ENCODE measurements at places on chromosomes 5 and 9.

DNA sequence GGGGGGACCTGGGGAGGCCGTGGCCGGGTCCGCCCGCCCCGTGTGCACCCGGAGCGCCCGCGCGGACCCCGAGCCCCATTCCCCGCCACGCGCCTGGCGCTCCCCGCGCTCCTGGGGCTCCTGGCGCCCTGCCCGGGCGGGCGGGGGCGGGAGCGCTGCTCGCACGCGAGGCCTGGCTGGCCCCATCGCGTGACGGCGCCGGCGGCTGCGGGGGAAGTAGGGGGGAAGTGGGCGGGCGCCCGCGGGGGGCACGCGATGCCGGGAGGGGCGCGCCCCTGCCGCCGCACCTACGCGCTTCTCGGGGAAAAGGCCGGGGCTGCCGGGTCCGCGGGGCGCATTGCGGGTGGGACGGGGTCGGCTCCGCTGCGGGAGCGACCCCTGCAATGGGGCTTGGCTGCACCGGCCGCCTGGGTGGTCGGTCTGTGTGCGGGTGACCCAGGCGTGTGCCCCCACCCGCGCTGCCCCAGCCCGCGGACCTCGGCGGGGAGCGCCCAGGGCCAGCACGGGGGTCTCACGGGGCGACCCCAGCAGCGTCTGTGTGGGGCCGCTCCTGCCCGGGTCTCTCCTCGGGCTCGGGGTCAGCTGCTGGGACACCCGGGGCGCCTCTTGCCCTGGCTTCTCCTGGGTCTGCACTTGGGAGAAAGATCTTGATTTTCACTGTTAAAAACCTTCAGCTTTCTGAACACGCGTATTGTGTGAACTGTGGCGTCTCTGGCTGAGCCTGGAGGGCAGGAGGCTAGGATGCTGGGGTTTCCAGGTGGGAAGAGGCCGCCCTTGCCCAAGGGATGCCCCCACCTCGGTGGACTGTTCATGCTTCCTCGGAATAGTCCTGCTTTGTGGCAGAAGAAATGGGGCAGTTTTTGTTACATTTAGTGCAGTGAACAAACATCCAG, 52.4 kb downstream of the AHRR start:
- DNase-seq: peak; percentile 75

DNA sequence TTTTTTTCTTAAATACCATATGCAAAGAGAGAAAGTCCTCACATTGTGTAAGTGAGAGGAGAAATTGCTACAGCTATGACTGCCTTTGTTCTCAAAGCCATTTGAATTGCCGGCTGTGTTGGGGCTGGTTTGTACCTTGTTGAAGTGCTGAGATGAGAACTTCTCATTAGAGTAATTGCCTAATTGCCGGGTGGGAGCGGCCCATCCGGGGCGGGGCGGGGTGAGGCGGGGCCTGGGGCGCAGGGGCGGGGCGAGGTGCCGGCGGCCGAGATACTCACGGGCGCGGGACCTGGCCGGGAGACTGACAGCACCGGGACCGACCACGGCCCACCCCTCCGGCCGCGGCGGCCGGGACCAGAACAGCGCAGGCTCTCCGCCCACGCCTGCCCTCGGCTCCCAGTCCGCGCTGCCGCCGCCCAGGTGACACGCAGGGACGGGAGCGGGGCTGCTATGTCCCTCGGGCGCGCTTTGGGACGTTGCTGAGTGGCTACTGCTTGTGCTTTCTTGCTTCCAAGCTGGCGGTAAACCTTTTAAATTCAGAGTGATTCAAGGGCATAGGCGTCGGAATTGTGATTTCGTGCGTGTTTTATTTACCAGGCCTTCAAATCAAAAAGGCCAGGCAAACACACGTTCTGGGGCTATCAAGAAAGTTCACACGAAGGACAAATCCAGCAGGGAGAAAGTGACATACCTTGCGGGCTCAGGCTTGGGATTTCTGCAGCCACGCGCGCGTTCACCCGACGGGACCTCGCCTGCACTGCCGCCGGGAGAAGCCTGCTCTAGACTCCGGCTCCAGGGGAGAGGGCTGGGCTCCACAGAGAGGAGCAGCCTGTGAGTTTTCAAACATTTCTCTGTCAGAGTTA, 269.1 kb downstream of the FANCC start:
- peak; percentile 93 for DNase-seq

GRCh38 chr9:122192914-122193525, 33.3 kb downstream of the MORN5 start:
- DNase-seq: no peak

- peak; percentile 57 for DNase-seq
These were observed 29.7 kb downstream of the SARDH start for GRCh38 chr9:133708246-133709014.

DNA sequence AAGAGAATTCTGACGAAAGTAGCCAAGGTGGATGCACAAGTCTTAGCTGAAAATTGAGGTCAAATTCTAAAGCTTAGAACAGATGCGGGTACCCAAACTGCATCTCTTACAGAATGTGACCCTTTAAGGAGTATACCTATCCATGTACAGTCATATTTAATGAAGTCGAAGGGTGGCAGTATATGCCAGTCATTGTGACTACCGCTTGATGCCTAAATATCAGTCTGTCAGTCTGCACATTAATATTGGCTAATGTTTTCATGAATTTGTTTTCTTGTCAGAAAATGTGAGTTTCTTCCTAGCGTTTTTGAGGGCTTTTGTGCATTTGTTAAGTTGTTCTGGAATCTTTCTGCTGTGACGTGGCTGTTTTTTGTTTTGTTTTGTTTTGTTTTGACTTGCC, 264.5 kb upstream of the ELAVL2 start:
- DNase-seq: no peak

DNA sequence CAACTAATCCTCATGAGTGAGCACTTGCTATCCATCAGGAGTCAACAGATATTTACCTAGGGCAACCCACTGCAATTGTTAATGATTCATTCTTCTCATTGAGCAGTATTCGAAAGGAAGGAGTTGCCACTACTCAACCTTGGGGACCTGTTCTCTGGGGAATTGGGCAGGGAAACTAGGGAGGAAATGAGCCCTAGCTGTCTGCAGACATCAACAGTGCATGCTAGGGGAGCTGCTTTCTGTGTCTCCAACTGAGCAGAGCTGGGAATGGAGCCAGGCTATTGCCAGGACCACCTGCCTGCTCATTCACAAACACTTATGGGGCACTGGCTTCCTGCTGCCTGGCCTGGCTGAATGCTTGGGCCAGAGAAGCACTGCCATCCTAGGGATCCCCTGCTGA, 183.4 kb downstream of the TMEM38B start:
- DNase-seq: no peak

DNA sequence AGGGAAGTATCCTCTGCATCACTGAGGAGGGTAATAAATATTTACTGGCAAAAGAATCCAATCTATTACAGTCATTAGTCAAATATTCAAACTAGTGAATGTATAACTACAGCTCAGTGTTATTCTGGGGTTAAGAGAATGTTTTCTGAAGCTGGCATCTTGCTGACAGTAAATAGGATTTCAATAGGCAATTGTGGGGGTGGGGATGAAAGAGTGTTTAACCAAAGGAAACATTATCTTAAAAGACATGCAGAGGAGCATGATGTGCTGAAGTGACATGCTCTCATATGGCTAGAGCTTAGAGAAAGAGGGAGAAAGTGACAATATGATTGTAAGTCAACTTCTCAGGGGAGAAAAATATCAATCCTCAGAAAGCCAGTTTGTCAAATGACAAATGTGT, 618.4 kb upstream of the RIOK2 start:
- no peak for DNase-seq

DNA sequence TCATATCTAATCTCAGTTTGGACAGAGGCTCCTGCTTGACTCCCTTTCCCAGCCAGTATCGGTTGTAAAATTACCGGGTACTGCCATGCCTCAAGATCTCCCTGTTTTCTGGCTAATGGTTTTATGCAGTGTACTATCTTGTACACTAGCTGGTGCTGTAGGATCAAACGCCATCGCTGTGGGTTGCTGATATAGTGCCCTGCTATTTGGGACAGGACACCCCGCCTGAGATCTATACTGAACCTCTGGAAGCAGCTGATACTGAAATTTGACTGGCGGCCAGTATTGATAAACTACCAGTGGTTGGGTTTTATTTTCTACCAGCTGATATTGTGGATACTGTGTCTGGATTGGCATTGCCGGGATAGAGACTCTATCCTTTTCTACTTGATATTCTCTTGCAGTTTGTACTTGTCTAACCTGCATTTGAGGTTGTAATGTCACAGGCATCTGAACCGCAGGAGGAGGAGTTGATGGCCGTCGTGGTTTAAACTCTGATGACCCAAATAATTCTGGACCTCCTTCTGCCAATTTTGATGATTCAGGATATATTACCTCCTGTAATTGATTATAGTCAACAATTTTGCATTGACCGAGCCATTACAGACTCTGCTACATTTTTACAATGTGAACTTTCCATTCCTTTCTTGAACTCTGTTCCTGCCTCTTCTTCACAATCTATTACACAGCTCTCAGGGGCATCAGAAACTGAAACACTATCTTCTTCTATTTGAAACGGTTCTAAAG, 112.5 kb upstream of the LARP1 start:
- DNase-seq: no peak

- no peak for DNase-seq
These were observed 2.2 kb upstream of the VPS13A start for GRCh38 chr9:77175151-77175550.

DNA sequence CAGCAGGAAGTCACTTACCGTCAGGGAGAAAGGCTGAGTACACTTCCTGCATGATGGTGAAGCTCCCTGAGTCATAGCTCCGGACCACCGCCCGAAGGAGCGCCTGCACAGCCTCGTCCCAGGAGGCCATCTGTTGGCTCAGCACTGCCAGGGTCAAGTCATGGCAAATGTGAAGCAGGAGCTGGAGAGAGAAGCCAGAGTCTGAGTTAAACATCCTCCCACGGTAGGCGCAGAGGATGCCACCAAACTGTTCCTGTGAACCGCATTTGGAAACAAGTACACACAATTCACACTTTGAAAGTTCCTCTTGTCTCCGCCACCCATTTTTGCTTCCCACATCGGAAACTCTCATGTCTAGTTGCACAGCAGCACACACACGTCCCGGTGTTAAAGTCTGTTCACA, 33.9 kb downstream of the CNOT8 start:
- no peak for DNase-seq

- no peak for DNase-seq
These were observed 76.6 kb upstream of the CCDC152 start for GRCh38 chr5:42680046-42680445.

DNA sequence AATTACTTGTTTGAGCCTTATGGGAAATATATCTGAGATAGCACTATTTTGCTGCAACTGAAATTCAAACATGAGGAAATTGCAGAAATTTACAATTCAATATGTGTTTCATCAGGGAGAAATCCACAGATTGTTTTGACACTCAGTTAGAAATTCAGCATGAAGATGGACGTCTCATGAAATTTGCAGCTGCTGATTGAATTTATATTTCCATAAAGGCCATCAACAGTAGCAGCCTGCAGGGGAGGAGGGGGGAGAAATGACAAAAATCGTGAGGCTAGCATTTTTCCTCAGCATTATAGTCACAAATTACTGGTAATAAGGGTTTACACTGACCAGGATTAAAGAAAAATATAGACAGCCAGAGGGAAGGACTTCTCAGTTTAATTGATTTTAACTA, 81.0 kb downstream of the NDUFAF2 start:
- no peak for DNase-seq

DNA sequence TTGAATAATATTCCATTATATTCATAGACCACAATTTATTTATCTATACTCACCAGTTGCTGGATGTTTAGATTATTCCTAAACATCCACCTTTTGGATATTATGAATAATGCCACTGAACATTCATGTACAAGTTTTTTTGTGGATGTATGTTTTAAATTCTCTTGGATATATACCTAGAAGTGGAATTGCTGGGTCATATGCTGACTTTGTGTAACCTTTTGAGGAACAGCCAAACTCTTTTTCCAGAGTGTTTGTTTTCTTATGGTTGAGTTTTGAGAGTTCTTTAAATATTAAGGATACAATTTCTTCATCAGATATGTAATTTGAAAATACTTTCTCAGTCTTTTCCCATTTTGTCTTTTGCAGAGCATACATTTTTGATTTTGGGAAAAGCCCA, 2.7 kb downstream of the VPS13A start:
- no peak for DNase-seq

GRCh38 chr5:178371362-178372111, 138.9 kb upstream of the PHYKPL start:
- no peak for DNase-seq

GRCh38 chr5:29061381-29061780, 2023.0 kb upstream of the CDH9 start:
- DNase-seq: no peak

GRCh38 chr9:136085815-136086212, 9.3 kb downstream of the NACC2 start:
- peak; percentile 91 for DNase-seq

- DNase-seq: no peak
These were observed 92.2 kb downstream of the ZNF462 start for GRCh38 chr9:106954974-106955850.

DNA sequence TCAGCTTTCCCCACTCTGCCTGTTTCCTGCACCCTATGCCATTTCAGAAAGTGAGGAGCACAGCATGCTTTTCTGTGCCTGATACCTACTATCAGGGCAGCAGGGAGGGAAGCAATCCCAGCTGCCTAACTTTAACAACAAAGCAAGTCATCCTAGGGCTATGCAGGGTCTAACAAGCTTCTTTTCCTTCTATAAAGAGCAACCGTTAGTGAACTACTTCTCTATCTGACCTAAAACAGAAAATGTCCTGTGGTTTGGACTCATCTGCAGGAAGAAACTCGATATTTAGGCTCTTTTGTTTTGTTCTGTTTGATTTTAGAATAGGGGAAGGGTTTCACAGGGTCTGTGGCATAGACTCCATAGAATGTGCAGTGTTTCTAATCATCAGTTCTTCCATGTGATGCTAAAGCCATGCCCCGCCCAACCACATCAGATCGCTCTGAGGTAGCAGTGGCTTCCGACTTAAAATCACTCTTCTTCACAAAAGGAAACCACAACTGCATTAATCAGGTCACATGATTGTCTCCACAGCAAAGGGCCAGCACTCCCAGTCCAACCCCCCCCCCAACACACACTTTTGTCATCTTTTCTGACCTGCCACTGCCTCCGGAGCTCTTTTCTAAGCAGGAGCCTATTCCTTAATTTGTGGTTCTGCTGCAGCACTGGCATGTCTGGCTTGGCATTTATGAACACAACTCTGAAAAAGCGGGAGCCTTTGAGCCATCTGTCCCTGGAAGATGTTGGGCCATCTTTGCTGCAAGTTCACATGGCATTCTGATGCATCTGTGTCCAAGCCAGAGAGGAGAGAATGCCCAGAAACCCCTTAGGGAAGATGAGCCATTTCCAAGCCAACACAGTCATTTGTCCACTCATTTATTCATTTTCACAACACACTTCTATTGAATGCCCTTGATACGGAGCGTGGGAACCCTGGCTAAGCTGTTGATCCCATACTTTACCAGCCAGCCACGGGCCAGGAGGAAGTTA, 71.6 kb downstream of the CFAP90 start:
- DNase-seq: no peak

DNA sequence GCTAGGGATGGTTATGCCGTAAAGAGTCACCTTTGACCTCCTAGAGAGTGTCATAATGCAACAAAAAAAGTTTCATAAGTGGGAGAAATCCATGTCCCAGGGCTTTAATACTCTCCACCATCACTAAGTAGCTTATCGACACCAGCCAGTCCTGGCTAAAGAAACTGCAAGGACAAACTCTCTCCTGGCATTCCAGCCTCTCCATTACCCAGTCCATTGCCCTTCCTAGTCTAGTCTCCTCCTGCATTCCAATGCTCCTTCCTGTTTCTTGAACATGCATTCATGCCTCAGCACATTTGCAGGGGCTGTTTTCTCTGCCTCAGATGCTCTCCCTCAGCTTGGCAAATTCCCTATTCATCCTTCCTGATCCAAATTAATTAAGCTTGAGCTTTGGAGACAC, 364.1 kb downstream of the BRINP1 start:
- no peak for DNase-seq

Data from upper lobe of right lung (tissue), 1 donor.